ENCODE measurements at places on chromosomes 7 and 10.

DNA sequence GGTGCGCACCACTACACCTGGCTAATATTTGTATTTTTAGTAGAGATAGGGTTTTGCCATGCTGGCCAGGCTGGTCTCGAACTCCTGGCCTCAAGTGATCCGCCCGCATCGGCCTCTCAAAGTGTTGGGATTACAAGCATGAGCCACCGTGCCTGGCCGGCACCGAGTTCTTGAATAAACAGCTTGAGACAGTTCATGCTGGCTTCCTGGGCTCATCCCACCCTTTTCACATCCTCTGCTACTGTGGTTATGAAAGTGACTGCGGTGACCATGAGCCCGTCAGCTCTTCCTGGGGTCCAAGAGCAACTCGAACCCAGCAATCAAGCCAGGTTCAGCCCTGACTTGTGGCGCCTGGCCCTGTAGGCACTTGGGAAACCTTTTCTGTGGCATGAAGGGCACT lies 38.7 kb downstream of the HIP1 start:
- DNase-seq = no peak

DNA sequence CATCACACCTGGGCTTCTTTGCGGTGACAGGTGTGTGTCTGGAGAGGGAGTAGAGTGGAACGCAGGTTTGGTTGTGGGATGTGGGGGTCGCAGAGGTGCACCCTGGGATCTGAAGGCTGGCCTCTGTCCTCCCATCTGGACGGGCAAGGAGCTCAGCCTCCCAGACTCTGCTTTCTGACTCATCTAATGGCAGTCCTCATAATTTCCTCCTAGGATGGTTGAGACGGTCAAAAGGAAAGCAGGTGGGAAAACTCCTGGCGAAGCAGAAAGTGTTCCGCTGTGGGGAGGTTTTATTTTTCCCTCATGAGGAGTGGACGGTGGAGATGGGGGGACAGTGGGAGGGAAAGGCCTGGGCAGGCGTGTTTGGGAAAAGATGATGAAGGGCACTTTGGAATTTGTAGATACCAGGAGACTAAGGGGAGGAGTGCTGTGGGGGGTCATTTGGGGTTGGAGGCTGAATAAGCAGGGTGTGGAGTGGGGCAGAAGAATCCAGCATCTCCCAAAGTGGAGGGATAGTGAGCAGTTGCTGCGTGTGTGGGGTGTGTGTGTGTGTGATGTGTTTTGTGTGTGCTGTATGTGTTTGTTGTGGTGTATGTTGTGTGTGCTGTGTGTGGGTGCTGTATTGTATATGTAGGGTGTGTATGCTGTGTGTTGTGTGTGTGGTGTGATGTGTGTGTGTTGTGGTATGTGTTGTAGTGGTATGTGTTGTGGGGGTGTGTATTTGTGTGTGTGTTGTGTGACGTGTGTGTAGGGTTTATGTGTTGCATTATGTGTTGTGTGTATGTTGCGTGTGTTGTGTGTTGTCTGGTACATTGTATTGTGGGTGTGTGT lies 97.2 kb upstream of the PODXL start:
- DNase-seq = no peak

DNA sequence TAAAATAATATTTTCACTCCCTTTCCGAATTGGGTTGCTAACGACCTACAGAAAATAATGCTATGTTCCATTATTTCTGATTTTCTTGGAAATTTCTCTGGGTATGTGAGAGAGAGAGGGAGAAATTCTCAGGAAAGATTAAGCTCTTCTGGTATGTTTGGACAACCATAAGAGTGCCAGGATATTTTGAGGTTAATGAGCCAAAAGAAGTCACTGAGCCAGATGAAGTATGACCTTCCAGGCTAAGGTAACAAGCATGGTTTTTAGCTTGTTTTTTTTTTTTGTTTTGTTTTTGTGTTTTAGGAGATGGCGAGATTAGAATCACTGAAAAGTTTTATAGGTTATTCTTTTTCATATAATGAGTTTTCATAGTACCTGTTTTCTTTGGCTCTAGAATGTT lies 171.0 kb upstream of the FOXP2 start:
- DNase-seq = no peak

DNA sequence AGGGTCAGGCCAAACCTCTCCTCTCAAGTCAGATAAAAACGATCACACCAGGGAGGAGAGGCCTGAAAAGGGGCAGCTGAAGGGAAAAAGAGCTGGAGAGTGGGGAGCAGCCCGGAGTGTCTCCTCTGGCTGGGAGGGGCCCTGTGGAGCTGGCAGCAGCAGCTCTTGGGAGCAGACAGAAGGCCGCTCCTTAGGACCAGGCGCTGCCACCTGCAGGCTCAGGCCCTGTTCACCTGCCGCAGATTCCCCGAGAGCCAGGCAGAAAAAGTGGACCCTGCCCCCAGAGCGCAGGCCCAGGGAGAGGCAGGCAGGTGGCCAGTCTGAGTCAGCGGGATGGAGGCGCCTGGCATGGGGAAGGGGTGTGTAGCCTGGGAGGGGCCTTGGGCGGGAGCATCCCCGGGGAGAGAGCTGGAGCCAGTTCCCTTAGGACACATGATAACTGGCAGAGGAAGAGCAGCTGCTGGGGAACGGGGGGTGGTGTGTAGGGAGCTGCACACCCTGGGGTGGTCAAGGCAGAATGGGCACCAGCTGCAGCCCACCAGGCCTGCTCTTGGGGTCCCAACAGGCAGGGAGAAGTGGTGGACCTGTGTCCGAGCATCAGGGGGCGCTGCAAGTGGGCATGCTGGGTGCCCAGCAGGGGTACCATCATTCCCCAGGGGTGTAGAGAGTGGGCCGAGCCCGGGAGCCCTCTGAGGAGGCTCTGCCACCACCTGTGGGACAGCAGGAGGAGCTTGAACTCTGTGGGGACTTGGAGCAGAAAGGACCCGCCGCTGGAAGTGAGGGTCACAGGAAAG lies 177.2 kb upstream of the RHEB start:
- no peak for DNase-seq

GRCh38 chr7:93719546-93719945 lies 145.0 kb upstream of the CALCR start:
- no peak for DNase-seq

GRCh38 chr7:12884856-12885440 lies 197.5 kb downstream of the ARL4A start:
- no peak for DNase-seq

DNA sequence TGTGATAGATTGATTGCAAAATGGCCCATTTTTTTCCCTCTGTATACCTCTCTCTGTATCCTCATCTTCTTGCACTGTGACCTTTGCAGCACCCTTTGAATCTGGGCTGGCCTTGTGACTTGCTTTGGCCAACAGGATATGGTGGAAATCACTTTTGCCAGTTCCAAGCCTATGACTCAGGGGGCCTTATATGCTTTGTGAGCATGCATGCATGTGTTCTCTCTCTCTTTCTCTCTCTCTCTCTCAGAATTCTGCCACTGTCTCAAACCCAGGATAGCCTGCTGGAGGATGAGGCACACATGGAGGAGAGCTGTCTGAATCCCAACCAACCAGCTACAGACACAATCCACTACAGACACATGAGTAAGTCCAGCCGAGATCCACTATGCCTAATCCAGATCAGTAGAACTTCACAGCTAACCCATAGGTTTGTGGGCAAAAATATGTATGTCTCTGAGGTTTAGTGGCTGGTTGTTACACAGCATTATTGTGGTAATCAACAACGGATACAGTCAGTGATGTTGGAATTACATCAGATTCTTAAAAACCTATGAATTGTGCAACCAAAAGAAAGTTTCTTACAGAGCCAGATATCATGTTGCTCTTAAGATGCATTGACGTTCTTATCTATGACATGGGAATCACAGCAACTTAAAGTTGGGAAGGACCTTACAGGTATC lies 41.8 kb upstream of the ABCB4 start:
- DNase-seq = no peak

DNA sequence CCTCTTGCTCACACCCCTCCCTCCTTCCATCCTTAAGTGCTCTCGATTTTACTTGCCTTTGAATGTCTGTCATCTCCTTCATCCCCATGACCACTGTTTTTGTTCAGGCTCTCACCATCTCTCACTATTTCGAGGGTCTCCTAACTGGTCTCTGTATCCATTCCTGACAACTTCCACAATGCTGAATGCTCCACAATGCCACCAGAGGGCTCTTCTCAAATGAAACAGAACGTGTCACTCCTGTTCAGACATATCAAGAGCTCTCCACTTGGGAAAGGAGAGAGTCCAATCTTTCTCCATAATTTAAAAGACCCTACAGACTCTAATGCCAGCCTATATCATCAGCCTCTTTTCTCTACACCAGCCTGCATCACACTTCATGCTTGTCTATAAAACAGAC lies 9.0 kb upstream of the SLC13A1 start:
- DNase-seq = no peak

GRCh38 chr10:66639371-66639770 lies 286.5 kb upstream of the LRRTM3 start:
- no peak for DNase-seq

DNA sequence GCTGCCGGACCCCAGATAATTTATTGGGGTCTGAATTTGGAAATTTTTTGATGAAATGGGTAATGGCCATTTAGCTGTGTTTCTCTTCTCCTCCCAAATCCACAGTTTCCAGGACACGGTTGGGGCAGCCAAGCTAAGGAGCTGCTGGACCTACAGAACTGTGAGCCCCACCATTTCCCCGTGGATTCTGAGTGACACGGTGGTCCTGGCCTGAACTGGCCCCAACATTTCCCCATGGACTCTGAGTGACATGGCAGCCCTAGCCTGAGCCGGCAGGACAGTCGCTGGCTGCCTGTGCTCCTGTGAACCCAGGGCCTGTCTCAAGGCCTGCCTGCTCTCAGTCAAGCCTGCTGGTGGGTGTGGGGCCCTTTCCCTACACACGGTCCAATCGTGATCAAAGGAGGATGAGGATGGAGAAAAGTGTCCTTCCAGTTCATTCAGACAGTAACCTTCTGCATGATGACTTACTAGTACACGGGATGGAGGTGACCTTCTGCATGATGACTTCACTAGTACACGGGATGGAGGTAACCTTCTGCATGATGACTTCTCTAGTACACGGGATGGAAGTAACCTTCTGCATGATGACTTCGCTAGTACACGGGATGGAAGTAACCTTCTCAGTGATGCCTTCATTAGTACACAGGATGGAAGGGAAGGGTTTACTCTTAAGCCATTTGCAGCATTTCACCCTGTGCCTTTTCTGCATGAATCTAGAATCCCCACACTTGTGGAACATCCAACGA lies 359.9 kb downstream of the GLRX3 start:
- DNase-seq = no peak

- no peak for DNase-seq
Observed at GRCh38 chr10:113059371-113059780, 109.3 kb downstream of the TCF7L2 start.

- no peak for DNase-seq
Observed at GRCh38 chr7:142720986-142721385, 28.3 kb upstream of the PRSS1 start.

DNA sequence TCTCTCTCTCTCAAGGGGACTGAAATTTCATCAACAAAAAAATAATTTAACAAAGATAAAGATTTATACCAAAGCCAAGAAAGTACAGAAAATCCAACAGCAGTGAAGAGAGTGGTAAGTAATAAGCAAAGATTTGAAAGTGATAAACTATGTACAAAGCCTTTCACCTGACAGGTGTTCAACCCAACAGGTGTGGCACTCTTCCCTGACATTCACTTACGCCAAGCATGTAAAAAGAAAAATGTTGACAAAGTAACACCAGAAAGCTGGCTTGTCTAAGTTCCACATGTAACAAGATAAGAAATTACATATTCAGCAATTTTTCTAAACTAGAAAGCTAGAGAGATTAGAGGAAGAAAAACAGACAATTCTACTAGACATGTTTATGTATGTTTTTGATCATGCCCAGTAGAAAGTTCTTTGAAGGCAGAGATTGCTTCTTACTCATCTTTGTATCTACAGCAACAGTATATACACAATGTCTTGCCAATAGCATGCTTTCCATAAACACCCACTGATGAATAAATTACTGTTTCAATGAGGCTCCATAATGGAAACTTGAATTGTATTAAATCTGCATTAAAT lies 468.5 kb downstream of the PARD3 start:
- DNase-seq = no peak

- peak; percentile 29 for DNase-seq
Observed at GRCh38 chr10:50552771-50553535, 70.8 kb downstream of the SGMS1 start.

DNA sequence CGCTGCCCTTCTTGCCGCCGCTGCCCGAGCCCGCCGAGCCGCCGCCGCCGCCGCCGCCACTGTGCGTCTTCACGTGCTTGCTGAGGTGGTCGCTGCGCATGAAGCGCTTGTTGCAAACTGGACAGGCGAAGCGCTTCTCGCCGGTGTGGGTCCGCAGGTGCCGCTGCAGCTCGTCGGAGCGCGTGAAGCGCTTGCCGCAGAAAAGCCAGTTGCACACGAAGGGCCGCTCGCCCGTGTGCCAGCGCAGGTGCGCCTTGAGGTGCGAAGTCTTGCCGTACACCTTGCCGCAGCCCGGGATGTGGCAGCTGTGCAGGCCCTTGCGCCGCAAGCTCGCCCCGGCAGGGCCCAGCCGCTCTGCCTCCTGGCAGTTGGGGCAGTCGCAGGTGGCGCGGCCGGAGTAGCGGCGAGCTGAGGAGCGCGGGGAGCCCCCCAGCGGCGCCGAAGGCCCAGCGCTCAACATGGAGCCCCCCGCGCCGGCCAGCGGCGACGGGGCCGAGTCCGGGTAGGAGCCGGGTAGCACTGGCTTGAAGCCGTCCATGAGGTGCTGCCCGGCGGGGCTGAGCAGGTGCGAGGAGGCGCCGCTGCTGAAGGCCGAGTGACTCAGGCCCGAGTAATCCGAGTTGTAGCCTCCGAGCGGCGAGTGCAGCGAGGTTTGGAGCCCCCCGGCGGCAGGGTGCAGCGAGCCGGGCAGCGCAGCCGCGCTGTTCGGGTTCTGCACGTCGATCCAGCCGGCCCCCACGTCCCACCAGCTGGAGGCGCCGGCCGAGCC lies 2.1 kb downstream of the SP8 start:
- DNase-seq = no peak

DNA sequence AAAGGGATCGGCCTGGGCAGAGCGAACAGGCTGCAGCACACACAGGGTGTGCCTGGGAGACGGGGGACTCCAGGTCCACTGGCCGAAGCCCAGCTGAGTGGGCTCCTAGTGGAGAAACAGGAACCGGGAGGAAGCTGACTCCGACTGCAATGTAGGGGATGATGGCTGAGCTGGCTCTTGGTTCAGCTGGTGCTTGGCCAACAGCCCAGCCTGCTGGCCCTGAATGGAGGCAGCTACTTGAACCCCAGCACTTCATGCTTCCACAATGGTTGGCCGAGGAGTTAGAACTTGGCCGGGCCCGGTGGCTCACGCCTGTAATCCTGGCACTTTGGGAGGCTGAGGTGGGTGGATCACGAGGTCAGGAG lies 27.0 kb upstream of the FRAT2 start:
- DNase-seq = no peak

DNA sequence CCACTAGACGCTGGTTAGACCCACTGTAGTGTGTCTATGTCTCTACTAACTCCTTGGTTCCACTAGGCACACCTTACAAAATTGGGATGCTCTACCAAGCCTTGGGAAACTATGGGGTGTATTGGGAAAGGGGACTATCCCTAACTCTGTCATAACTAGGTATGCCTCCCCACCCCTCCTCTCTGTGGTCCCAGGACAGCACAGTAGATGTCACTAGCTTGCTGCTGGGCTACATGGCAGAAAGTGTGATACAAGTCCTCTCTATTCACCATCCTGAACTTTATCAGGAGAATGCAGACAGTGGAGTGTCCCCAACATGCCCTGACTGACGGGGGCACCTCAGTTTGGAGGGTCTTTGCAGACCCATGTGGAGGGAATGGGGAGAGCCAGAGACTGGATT lies 30.3 kb upstream of the TMEM273 start:
- DNase-seq = no peak

GRCh38 chr10:10462151-10462941 lies 555.3 kb upstream of the CELF2 start:
- DNase-seq = no peak

GRCh38 chr7:1567896-1568510 lies 1.8 kb downstream of the PSMG3 start:
- no peak for DNase-seq

Measured in CD4-positive, alpha-beta T cell treated with Interferon alpha-2 for 1 hour (primary cell).